ENCODE measurements at places on chromosomes 7 and 10. TPM values are rescaled to one million over a fixed set of nuclear protein-coding genes. Genes with fewer than 3 reads are reported as not detected.

GRCh38 chr10:96951954-96952353, 119.9 kb downstream of the LCOR start:
- no peak for DNase-seq

GRCh38 chr10:67549390-67549789, 146.6 kb downstream of the CTNNA3 start:
- no peak for DNase-seq

GRCh38 chr7:41059796-41060195, 643.1 kb downstream of the INHBA start:
- DNase-seq = no peak

DNA sequence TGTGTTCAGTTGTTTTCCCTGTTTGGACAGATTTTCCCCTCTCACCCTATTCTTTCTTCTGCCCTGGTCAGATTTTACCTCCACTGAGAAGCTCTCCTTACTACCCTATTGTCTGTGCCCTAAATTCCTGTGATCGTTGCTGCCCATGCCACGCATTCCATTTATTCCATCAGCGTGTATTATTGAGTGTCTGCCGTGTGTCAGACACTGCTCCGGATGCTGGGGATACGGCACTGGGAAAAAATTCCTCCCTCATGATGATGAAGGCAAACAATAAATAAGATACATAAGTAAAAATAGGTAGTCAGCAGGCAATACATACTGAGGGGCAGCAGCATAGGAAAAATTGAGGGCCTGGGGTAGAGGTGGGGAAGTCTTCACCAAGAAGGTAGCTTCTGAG, 86.8 kb downstream of the FANK1 start:
- no peak for DNase-seq

HDAC9 gene
- 21.7 TPM for total RNA-seq

DNA sequence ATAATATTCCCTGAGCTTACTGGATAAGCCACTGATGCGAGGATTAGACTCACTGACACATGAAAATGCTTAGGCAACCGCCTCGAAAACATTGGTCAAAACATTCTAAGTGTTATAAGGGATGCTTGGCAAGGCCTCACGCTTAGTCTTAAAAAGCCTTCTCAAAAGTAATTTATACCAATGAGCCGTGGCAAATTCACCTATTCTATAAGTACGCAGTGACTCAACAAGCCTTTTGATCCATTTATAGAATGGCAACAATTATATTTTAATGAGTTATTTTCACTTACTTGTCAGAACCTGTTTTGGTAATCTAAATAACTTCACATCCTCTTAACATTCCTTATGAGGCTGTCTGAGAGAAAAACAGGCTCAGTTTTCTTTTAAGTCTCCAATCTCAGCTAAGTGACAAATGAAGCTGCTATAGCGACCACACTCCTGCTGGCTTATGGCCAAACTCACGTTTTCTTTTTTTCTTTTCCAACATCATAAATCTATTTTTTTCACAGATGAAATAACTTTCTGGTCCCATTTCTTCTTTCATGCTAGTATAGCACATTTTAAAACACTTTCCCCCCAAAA, 121.2 kb upstream of the AFAP1L2 start:
- DNase-seq = no peak

DNA sequence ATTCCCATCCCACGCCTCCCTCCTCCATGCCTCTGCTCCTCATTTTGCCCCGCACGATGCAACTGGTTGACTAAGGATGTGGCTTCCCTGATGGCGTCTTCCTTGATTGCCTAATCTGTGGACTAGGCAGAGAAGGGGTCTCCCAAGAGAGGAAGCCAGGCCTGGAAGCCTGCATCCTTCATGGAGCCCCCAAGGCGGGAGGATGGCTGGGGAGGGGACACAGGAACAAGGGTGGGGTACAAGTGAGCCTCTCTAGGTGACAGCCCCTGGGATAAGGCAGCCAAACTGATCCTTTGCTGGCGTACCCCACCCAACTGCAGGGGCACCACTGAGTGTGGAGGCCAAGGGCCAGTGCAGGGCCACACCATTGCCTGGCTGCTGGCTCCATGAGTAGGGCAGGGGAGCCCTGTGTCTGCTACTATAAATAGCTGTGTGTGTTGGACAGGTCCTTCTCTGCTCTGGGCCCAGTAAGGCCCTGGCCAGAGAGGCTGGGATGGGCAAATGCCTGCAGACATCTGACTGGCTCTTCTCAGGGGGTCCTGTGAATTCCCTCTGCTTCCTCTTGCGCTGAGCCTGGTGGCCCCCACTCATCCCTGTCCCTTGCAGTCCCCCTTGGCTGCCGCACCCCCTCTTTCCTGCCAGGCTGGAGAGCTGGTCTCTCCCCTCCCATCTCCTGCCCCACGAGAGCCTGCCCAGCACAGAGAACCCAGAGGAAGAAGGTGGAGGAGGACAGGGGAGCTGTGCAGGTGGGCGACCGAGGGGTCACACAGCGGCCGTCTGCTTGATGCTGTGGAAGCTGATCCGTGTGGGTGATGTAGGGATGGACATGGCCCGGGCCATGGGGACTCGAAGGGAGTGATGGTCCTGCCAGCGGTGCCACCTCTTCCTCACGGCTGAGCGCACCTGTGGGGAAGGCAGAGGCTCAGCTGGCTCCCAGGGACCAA, 29.3 kb downstream of the CRHR2 start:
- DNase-seq = peak; percentile 85

PCLO gene
- total RNA-seq = 2.2 TPM

POMZP3 gene
- 9.8 TPM for total RNA-seq

DNA sequence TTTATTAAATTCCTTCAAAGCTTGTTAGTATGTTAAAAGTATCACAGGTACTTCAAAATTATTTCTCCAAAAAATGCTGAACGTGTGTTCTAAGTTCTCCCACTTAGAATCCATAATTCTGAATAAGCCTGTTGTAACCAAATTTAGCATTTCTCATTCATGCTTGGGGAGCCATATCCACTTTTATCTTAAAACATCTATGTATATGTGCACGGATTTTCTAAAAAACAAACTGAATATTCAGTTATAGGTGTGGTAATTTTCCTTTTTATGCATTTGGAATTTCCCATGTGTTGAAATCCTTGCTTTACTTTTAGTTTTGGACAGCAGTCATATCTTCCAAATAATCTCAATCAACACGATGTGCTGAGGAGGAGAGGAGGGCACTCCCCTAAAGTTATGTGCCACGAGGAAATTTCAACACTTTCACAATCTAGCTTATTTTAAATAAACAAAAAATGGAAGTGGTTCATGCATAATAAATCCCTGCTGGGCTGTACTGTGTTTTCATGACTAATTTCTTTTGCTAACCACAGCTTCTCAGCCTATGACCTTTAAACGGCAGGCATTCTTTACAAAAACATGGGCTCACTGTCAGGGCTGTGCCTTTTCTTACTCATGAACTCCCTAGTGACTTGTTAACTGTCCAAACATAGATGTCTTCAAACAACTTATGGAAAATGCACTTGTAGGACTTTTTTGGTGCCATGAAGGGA, 380.3 kb upstream of the SEMA3C start:
- no peak for DNase-seq

DNA sequence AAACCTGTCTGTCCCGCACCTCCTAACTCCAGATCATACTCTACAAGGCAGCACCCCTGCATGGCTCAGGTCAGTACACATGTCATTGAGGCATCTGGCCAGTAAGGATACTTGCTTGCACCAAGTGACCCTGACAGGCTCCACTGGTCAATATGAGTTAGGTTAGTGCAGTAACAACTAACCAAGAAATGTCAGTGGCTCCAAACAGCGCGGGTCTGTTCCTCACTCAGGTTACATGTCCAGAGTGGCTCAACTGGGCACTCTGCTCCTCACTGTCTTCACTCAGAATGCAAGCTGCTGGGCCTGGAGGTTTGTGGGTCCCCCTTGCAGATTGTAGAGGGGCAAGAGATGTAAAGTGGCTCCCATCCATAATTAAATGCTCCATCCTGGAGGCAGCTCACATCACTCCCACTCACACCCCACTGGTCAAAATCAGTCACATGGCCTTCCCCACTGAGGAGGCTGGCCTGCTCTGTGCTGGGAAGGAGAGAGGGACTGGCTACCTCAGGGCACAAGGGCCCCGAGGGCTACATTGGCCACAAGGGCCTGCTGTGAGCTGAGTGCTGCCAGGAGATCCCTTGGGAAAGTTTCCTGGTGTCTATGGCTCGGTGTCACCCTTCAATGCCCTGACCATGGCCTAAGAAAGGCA, 109.1 kb upstream of the GDF10 start:
- DNase-seq = no peak

CYP3A7 gene
- not detected for total RNA-seq

DNA sequence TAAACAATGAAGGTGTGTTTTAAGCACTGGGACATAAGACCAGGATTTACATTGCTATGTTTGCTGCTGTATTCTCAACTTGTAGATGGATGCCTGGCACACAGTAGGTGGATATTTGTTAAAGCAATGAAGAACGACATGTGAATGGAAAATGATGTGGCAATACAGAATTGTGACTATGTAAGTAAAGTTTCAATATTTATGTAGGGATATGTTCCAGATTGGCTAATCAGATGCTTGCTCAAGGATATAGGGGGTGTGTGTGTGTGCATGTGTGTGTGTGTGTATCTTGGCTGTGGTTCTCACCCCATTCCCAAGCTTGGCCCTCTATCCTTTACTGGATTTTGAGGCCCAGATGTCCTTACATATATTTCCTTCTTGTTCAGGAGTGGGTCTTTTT, 42.7 kb upstream of the LAMB1 start:
- DNase-seq = no peak

- no peak for DNase-seq
These were observed 22.7 kb upstream of the IKZF1 start for GRCh38 chr7:50281680-50282445.

GRCh38 chr10:102230861-102231356, 4.8 kb downstream of the ELOVL3 start:
- DNase-seq = no peak

INHBA gene
- 1.00 TPM for total RNA-seq

DNA sequence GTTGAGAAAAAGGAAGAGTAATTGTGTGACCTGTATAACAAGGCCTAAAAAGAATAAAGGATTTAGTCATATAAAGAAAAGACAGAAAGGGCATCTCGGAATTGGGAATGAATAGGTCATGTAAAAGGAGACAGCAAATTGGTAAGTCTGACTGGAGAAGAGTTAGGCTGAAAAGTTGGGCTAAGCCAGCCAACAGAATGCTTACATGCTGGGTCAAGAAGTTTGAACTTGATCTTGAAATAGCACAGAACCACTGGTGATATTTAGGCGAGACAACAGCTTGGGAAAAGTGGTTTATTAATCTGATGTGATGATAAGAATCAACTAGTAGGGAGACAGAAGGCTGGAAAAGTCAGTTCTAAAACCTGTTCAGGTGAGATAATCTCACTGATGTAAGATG, 4.8 kb downstream of the IDE start:
- DNase-seq = no peak

C10orf105 gene
- 0.22 TPM for total RNA-seq

DNA sequence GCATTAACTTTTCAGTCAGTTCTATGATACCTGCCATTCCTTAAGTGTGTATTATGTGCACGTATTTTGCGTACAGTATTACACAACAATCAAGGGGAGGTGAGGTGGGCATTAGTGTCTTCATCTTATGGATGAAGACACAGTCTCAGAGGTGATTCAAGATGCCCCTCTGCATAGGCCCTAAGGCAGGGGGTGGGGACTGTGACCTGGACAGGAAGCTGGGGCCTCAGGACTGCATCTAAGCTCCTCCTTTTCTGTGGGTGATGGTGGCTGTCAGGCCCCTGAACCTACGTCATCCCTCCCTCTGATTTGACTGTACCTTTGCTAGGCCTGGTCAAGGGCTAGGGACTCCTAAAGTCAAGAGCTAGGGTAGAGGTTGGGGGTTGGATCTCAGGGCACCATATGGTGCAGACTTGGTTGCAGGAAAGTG, 38.9 kb downstream of the HK1 start:
- no peak for DNase-seq

GRCh38 chr10:79047875-79048638, 20.7 kb upstream of the ZMIZ1 start:
- peak; percentile 87 for DNase-seq

ASAH2 gene
- total RNA-seq = 2.4 TPM

- no peak for DNase-seq
These were observed 1.0 kb downstream of the IGFBP3 start for GRCh38 chr7:45919993-45920459.

DNA sequence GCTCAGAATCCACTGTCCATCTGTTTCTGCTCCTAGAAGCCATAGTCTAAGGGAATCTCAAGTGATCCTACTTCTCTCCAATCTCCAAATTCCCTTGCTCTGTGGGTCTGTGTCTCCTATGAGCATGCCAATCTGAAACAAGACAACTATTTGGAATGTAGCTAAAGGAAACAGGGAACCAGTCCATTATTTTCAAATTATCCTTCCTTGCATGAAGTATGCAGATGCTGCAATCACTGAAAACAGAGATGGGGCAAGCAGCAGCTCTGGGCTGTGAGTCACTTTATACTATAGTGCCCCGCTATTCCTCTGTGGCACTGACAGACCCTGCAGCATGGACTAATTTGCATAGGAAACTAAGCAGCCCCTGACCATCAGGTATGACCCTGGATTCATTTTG, 76.9 kb upstream of the PRSS58 start:
- no peak for DNase-seq

GRCh38 chr10:22824984-22825383, 102.9 kb upstream of the ARMC3 start:
- DNase-seq = no peak

IDE gene
- total RNA-seq = 37.4 TPM

AKR1C8 gene
- total RNA-seq = 1.3 TPM
